Stimulated activated CD4-positive, alpha-beta T cell treated with anti-CD3 and anti-CD28 coated beads, Interleukin-12 subunit alpha, Interleukin-12 subunit beta, amount 100 ng/mL, for 24 hours (primary cell): ENCODE measurements at places on chromosomes 7 and 10.

- DNase-seq, result no peak
Measured at GRCh38 chr7:154633641-154634040, 369.3 kb downstream of the PAXIP1 start.

GRCh38 chr7:101560856-101561255, 68.2 kb downstream of the MYL10 start:
- no peak for DNase-seq

DNA sequence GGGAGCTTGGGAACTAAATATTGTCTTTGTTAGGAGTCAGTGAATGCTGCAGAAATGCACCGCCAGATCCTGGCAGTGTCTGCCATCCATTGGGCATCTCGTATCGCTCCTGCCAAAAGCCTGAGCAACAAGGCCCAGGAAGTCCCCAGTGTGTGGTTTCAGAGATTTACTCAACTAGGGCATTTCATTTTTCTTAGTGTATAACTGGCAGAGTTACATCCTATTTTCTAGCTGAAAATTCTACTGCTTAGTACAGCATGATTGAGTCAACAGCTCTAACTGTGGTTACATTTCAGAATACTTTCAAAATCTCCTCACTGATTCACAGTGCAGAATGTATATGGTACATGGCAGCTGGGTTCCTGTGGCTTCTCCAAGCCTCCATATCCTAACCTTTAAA, 95.8 kb upstream of the CREB5 start:
- no peak for DNase-seq

GRCh38 chr7:11006291-11006690, 32.6 kb downstream of the PHF14 start:
- no peak for DNase-seq
